Mesendoderm (in vitro differentiated cells): ENCODE measurements at places on chromosomes 5 and 9.

- no peak for DNase-seq
Observed at GRCh38 chr5:142350021-142350420, 25.2 kb upstream of the SPRY4 start.

- no peak for DNase-seq
Observed at GRCh38 chr5:32679218-32679617, 31.9 kb upstream of the NPR3 start.

- peak; percentile 70 for DNase-seq
Observed at GRCh38 chr5:114789773-114790402, 379.8 kb downstream of the TRIM36 start.

DNA sequence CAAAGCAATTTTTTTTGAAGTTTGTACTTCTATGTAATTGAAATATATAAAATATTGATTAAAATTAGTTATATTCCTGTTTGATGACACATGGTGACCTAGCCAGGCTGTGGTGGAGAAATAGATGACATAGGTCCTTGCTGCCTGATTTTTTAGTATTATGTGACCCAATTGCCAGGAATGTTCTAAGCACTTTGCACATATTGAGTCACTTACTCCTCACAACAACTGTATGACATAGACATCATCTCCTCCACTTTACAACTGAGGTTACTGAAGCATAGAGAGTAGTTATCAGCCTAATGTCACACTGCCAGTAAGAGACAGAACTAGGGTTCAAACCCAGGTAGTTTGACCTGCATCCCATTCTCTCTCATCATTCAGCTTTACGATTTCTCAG lies 26.2 kb upstream of the SNX18 start:
- no peak for DNase-seq

GRCh38 chr5:169270827-169271226 lies 30.1 kb downstream of the SLIT3 start:
- DNase-seq = no peak

GRCh38 chr5:173620784-173621183 lies 4.3 kb upstream of the BOD1 start:
- DNase-seq = no peak

- peak; percentile 55 for DNase-seq
Observed at GRCh38 chr9:117247266-117247665, 167.6 kb downstream of the ASTN2 start.

DNA sequence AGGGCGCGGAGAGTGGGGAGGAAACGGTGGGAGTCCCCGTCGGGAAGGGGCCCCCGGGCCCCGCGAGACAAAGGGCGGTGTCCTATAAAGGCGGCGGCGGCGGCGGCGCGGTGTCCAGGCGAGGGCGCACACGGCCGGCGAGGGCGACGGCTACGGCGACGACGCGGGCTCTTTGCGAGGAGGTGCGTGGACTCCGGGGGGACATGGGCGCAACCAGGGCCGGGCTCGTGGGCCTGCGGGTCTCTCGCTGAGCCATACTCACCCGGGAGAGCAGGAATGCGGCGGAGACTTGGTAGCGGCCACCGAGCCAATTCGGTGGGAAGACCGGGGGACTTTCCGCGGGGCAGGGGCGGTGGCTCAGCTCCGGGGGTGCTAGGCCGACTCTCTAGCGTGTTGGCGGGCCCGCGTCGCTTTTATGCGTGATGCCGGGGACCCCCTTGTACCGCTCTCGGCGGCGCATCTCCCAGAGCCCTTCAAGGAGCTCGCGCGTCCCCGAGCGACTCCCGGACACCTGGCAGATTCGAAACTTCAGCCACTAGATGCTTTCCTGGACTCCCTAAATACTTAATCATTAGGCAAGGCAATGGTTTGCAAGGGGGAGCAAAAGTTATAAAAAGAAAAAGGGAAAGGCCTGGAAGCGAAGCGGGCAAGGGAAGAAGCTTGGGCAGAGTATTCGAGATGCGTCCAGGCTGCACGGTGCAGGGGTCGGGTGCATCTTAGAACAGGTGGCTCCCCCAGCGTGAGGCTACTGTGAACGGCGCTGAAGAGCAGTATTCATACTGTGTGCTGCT lies 5.9 kb upstream of the TAL2 start:
- no peak for DNase-seq

DNA sequence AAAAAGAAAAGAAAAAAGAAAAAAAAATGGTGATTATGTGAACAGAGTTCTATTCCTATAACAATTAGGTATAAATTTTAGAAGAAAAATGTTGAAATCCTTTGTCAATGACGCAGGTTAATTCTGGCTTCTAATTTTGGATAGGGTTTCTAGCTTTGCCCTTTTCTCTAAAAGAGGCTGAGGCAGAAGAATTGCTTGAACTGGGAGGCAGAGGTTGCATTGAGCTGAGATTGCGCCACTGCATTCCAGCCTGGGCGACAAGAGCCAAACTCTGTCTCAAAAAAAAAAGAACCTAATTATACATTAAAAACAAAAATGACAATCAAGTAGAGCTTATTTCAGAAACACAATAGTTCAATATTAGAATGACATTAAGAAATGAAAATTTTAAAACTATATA lies 2.9 kb downstream of the STXBP1 start:
- no peak for DNase-seq

DNA sequence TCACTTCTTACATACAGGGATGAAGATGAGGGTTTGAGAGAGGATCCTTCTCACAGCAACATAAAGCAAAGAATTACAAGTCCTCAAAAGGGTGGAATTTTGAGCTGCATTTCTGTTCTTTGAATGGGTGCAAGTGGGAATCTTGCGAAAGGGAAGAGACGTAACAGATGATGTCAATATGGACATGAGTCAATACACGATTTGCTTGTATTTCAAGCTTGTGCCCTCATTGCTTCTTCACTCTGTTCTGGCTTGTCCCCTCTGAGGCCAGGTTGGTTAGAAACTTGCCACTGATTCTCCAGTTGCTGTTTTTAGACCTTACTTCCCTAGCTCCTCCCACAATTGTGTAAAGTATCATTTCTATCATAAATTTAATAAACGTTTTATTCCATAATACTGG lies 104.8 kb upstream of the CLINT1 start:
- DNase-seq = no peak

DNA sequence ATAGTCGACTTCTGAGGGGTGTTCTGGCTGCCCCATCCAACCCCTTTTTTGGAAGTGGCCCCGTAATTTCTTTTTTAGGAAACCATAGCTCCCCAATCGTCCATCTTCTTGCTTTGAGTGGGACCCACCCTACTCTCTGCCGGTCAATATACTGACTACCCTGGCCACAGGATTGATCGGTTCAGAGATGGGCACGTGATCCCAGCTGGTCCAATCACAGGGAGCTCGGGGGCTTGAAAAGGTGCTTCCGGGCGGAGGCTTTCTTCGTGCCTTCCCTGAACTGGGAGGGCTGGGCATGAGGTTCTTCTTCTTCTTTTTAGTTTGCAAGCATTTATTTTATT lies 78.7 kb upstream of the SH3PXD2B start:
- no peak for DNase-seq

- DNase-seq = peak; percentile 86
Observed at GRCh38 chr9:15211160-15211814, 95.7 kb downstream of the TTC39B start.

DNA sequence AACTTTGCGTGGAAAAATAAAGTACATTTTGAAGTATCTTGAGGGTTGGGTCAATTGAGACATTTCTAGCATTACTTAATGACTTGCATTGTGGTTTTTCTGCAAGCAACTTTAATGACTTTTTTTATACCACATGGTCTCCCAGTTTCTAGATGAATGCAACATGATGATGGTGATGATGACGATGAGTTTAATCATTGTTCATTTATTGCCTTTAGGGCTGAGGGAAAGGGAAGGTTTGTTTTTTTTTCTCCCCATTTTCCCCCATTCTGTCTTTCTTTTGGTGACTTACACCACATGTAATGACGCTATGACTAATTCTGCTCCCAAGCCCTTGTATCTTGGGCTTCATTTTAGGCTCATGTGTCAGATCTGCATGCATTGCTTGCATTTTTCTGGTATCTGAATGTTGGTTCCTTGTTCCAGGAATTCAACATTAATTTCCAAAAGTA lies 57.7 kb upstream of the NXNL2 start:
- DNase-seq = no peak

GRCh38 chr5:175670372-175670771 lies 12.5 kb downstream of the HRH2 start:
- DNase-seq = no peak

GRCh38 chr5:180604271-180604670 lies 13.0 kb upstream of the SCGB3A1 start:
- no peak for DNase-seq

- no peak for DNase-seq
Observed at GRCh38 chr9:136563646-136564325, 17.9 kb upstream of the NOTCH1 start.

- DNase-seq = no peak
Observed at GRCh38 chr9:76677481-76678055, 86.7 kb upstream of the PCA3 start.

DNA sequence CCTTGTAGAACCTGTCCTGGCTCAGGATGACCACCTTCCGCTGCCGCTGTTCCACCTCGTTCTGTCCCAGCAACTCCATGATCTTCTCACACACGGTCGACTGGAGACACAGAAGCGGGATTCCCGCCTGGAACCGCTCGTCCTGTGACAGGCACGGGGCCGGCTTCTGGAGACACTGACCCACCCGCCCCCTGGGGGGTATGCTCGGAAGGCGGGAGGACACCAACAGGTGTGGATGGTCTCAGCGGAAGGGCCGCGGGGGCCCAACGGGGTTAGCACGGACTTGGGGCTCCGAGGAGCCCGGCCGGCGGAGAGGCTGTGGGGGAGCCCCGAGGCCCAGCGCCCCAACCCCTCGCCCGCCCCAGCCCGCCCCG lies 530 bp downstream of the UCK1 start:
- peak; percentile 73 for DNase-seq

DNA sequence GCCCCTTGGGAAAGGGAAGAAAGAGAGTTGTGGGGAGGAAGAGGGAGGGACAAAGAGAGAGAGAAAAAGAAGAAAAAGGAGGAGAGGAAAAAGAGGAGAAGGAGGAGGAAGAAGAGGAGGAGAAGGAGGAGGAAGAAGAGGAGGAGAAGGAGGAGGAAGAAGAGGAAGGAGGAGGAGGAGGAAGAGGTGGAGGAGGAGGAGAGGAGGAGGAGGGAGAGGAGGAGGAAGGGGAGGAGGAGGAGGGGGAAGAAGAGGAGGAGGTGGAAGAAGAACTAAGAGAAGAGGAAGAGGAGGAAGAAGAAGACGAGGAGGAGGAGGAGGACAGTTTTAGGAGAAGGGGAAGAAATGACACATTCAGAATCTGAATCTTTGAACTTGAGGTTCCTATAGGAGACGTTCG lies 7.4 kb downstream of the SLC36A2 start:
- DNase-seq = no peak

DNA sequence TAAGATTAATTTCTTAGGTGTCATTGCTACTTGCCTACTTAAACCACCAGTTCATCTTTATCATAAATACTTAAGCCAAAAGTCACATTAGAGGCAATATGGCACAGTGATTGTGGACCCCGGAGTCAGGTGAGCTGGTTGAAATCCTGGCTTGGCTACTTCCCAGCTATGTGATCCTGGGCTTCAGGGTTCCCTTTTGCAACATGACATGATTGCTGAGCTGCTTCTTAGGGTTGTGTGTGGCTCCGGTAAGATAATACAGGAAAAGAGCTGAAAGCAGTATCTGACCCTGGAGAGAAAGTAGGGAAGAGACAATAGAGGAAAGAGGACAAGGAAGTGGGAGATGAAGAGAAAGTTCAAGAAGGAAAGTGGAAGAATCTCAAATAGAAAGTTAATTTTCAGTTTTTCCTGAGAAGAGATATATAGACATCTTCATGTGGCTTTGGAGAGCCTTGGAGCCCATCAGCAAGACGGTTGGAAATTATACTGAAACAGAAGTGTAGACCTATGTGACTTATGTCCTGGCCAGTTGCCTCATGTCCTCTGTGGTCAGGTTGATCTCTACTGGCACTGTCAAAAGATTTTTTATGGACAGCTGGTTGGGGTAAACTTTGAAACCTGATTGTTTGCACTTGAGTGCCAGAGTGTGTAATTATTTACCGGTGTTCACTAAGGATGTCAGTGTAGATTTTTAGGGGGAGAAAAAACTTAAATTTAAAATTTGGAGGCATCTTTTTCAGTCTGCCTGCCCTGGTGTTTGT lies 93.2 kb downstream of the GHR start:
- DNase-seq = no peak

DNA sequence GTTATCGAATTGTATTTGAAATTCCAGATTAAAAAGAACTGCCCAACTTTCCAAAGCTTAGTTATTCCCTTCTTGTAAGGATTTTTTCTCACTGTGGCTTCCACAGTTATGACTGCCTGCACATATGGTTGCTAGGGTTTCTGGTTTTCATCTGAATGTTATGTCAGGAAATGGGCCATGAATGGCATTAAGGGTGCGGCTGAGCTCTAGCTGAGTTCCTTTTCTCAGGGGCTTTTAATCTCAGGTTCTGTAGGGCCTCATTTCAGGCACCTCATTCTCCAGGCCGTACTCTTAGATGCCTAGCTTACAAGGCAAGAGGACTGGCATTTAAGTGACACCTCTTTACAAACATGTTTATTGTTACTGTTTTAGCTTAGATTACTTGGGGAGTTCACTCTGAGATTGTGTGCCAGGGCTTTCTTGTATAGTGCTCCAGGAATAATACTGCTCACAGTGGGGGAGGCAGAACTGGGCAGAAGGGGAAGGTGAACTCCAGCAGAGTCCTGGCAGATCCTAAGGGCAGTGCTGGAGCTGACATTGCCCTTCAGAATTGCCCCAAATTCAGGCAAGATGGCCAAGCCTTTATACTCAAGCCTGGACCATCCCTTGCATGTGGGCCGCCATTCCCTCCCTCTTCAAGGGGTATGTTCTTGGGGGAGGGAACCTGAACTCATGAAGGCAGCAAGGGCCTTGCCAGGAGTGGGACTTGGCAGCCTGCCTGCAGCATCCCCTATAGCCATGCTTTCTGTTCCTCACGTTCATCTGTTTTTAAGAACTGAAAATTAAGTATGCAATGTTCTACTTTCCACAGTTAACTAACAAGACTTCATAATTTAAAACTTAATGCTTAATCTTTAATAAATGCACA lies 111.5 kb downstream of the KDM4C start:
- DNase-seq = no peak

DNA sequence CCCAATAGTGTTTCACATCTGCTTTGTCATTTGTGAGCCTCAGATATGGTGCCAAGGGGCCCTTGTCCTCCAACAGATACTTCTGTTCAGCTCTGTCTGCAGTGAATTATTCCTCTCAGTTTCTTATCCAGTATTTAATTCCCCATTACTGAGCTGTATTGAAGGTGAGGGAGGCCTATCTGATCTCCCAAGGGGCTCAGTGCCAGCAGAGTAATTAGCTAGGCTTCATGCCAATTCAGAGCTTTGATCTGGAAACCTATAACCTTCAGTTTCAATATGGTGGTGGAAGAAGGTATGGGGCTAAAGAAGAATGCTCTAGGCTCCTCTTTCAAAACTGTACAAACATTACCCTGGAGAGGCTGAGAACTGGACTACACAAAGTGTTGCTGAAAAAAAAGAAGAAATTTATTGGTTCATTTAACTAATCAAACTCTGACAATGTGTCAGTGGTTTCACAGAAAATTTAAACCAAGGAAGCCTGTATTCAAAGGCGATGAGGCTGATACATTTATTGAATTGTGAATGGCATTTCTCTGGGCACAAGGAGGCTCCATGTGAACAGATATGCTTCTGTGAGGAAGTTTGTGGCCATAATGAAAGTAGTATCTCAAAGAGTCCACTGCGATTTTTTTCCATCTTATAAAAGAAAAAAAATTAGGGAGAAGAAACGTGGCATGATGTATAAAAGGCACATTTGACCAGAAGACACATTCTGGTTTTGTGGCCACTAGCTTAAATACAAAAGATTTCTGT lies 397.8 kb downstream of the TLE4 start:
- no peak for DNase-seq

GRCh38 chr5:141503681-141504080 lies 14.8 kb downstream of the PCDHGC5 start:
- DNase-seq = no peak
